NCI-H82 (cell line): ENCODE measurements at places on chromosomes 16 and 17.

DNA sequence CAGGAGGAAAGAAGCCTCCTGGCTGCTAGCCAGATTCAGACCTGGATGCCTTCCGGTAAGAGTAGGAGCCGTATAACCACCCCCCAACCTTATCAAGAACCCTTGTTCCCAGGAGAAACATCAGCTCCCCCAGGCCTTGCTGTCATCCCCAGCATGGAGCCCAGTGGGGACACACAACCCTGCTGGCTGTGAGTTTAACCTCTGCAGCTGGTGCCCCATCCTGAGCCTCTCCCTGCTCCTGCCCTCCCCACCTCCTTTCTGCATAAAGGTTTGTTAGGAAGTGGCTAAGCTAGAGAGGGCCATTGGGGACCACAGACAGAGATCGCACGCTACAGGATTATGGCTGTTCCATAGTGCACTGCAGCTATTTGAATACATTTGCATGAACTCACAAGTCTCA lies 55.5 kb upstream of the RPL38 start:
- no peak for DNase-seq

DNA sequence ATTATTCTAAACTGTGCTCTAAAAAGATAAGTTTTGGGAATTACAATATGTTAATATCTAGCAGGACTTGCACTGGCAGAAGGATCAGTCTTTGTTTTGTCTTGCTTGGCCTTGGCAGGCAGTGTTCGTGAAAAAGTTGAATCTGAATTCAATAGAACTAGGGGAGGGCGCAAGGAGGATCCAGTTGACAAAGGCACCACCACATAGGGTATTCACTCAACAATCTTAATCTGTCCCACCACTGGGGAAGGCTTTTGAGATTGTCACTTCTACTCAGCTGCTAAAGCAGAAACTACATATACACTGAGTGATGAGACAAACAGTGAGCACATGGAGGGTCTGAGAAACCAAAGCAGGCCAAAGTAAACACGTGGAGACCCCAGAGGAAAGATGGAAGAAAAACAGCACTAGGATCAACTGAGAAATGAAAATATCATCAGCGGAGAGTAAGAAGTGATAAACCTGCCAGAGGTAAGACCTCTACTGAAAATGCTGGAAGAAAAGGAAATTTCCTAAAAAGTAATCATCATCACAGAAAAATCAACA lies 2.4 kb downstream of the AMFR start:
- DNase-seq, result no peak

GRCh38 chr16:11637320-11637719 lies 30.9 kb upstream of the SNN start:
- no peak for DNase-seq

- peak; percentile 92 for DNase-seq
Observed at GRCh38 chr17:39164675-39165143, 1.3 kb downstream of the ARL5C start.

DNA sequence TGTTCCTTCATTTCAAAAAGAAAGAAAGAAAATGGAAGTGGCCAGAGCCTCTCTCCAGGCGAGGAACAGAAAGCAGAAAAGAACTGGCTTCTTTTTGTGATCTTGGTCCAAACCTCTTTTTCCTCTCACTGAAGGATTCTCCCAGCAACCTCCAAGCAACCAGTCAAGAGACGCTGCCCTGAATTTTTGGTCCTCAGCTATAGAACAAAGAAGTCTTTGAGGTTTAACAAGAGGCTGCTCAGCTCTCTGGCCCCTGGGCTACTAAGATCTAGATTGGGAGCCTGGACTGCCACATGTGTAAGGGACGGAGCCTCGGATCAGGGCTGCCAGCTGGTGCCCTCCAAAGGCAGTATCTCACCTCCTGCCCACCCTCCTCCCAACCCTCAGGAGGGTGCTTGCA lies 62.6 kb downstream of the AXIN2 start:
- DNase-seq, result no peak

- no peak for DNase-seq
Observed at GRCh38 chr16:29744541-29745101, 1.2 kb downstream of the C16orf54 start.
